ENCODE measurements at places on chromosomes 2 and 18. TPM values are rescaled to one million over a fixed set of nuclear protein-coding genes. Genes with fewer than 3 reads are reported as not detected.

DNA sequence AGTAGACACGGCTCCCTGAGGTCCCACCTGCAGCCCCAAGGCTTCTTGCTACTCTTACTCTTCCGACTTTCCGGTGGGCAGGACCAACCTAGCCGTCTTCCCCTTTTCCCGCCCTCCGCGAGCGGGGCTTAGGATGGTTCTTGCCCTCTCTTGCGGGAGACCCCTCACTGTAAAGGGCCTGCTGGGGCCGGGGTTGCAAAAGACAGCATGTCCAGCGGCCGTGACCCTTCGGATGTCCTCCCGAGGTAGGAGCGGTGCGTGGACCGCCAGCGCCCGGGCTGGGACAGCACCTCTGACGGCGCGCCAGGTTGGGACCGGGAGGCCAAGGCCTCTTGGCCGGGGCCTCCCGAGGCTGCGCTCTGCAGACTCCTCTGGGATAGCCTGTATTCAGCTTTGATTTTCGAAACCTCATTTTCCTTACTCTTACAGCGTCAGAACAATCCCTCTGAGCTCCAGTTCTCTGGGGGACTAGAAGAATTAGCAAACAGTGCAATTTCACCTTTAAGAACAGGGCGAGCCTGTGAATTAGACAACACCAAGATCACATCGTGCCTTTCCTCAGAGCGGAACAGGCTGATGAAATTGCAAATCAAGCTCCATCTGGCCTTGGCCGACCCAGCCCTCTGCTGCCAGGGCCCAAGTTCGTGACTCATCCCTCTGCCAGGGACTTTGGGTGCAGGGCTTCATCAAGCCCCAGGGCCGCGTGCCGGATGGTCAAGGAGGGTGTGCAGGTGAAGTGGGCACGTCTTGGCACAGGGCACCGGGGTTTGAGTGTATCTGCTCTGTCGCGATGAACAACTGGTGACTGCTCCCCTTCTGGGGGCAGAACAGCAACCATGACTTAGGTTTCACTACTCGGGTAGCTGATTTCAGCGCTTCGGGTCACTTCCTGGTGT is 777 bp downstream of the MOCOS start:
- H3K36me3 ChIP-seq: no peaks in the 10 kb centered on the region
- no peak overlapping the region for H3K27ac ChIP-seq
- peaks cover 68% of the 10 kb centered on the region for H3K27me3 ChIP-seq
- peak overlapping the region; percentile 81 for H3K4me3 ChIP-seq

- no peaks in the 10 kb centered on the region for H3K27me3 ChIP-seq
- H3K4me1 ChIP-seq: peaks cover 9% of the 10 kb centered on the region
- no peak for DNase-seq
- H3K27ac ChIP-seq: no peak overlapping the region
- H3K36me3 ChIP-seq: no peaks in the 10 kb centered on the region
These were observed 68.5 kb upstream of the OSR1 start for GRCh38 chr2:19426941-19427340.

DNA sequence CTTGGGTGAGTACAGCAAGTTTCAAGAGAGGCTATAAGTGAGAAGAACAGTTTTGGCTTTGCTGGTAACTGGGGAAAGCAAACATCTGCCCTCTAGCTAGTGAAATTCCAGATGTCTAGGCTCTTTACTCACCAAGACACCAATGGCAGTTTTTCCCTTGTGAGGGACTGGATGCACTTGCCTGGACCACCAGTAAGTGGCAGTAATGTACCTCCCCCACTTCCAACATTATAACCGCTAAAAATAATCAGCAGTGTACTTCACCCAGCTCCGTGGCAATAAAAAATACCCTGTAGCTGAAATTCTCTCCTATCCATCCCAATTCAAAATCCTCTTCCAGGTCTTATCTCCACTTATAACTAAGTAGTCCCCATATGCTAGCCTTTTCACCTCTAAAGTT is 383.9 kb downstream of the ARHGAP15 start:
- no peak overlapping the region for H3K27ac ChIP-seq
- no peak overlapping the region for H3K4me3 ChIP-seq
- H3K36me3 ChIP-seq: no peaks in the 10 kb centered on the region
- no peak for DNase-seq

- no peak overlapping the region for H3K27ac ChIP-seq
- H3K27me3 ChIP-seq: no peaks in the 10 kb centered on the region
- no peak overlapping the region for H3K4me3 ChIP-seq
- DNase-seq: no peak
- no peaks in the 10 kb centered on the region for H3K36me3 ChIP-seq
These were observed 599.1 kb downstream of the NYAP2 start for GRCh38 chr2:225998653-225999052.

Gene XRCC5
- total RNA-seq: 386 TPM
